ENCODE measurements at places on chromosomes 11 and 22. TPM values are rescaled to one million over a fixed set of nuclear protein-coding genes. Genes with fewer than 3 reads are reported as not detected.
A peak's percentile ranks its signal among the peaks of the same experiment; 100 is the strongest.

The RTN4RL2 gene
- not detected for total RNA-seq

The CCDC87 gene
- 0.46 TPM for total RNA-seq

The TUT1 gene
- 6.5 TPM for total RNA-seq

The MIAT gene
- 0.34 TPM for total RNA-seq

The PIH1D2 gene
- total RNA-seq, result 0.83 TPM

The CTSF gene
- total RNA-seq, result 109 TPM

- H3K4me3 ChIP-seq, result no peak overlapping the region
- peaks cover 47% of the 10 kb centered on the region for H3K4me1 ChIP-seq
- H3K27me3 ChIP-seq, result no peaks in the 10 kb centered on the region
- DNase-seq, result no peak
- peak overlapping the region; percentile 14 for H3K27ac ChIP-seq
- H3K36me3 ChIP-seq, result no peaks in the 10 kb centered on the region
These were observed 101.9 kb downstream of the MRTFA start for GRCh38 chr22:40534379-40535188.

- no peak overlapping the region for H3K4me3 ChIP-seq
- H3K27ac ChIP-seq, result no peak overlapping the region
- no peaks in the 10 kb centered on the region for H3K4me1 ChIP-seq
These were observed 296.2 kb downstream of the NTM start for GRCh38 chr11:131666617-131667016.

DNA sequence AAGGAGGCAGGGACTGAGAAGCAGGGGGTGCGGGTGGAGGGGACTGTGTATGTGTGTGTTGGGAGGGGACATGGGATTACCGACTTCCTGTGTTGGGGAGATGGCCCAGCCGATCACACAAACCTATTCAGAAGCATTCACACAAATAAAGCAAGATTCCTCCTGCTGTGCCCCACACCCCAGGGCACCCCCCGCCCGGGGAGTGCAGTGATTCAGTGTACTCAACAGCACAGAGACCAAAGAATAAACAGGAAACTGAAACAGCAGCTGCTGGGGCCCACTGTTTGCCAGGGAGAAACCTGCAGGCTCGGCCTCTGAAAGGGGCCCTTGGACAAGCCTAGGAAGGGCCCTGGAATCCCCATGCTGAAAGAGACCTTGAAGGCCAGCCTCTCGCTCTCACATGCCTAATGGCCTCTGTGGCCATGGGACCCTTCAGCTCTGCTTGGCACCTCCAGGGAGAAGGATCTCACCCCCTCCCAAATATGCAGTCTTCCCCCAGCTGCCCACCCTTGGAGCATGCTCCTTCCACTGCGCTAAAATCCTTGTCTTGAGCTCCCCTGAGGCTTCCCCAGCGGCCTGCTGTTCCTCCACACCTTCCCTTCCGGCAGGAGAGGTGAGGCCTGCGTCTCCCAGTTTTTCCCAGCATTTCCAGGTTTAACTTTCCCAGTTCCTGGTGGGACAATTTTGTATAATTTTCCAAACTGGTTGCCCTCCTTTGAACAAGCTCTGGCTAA, 72.9 kb downstream of the CSNK2A3 start:
- no peak for DNase-seq
- H3K4me3 ChIP-seq, result no peak overlapping the region
- H3K36me3 ChIP-seq, result no peaks in the 10 kb centered on the region
- no peak overlapping the region for H3K27ac ChIP-seq
- peaks cover 13% of the 10 kb centered on the region for H3K4me1 ChIP-seq

GRCh38 chr22:20775342-20775895, 1.5 kb downstream of the SERPIND1 start:
- H3K4me1 ChIP-seq, result peaks cover 6% of the 10 kb centered on the region
- H3K36me3 ChIP-seq, result peaks cover 16% of the 10 kb centered on the region
- H3K27ac ChIP-seq, result no peak overlapping the region
- H3K4me3 ChIP-seq, result no peak overlapping the region
- DNase-seq, result no peak
- H3K27me3 ChIP-seq, result no peaks in the 10 kb centered on the region

DNA sequence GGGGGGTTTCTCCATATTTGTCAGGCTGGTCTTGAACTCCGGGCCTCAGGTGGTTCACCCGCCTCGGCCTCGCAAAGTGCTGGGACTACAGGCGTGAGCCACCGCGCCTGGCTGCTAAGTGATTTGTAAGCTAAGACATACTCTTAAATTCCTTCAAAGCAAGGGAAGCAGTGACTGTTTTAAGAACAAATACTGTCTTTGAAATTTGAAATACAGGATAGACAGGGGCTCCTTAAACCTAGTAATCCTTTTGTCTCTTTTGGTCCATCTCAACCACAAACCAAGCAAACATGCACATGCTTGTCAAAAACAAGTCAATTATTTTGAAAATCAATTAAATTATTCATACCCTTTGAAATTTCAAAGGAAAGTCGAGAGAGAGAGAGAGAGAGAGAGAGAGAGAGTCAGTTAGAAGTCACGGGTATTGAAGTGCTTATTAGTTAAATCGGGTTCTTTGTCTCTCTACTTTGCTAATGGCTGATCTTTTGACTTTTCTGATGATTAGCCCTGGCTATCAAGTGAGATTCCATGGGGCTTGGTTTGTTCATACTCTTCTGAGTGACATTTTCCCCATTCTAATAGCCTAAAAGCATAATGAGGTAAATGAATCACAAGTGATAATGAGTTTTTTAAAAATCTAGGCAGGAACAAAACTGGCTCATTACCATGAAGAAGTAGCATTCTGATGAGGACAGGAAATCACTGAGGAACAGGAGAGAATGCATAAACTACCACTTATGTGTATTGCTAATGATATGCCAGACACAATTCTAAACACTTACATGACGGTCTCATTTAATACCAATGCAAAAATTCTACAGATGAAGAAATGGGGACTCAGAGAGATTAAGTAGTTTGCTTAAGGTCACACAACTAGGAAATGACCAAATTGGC, 48.0 kb downstream of the MCHR1 start:
- H3K4me1 ChIP-seq, result peaks cover 3% of the 10 kb centered on the region
- no peak overlapping the region for H3K4me3 ChIP-seq
- H3K36me3 ChIP-seq, result no peaks in the 10 kb centered on the region
- no peaks in the 10 kb centered on the region for H3K27me3 ChIP-seq

GRCh38 chr11:125313271-125314219, 149.0 kb downstream of the PKNOX2 start:
- H3K4me3 ChIP-seq, result no peak overlapping the region
- H3K27ac ChIP-seq, result no peak overlapping the region
- no peak for DNase-seq
- no peaks in the 10 kb centered on the region for H3K36me3 ChIP-seq
- peaks cover 27% of the 10 kb centered on the region for H3K4me1 ChIP-seq

GRCh38 chr11:76244316-76244851, 38.1 kb upstream of the WNT11 start:
- no peaks in the 10 kb centered on the region for H3K4me1 ChIP-seq
- DNase-seq, result no peak
- H3K4me3 ChIP-seq, result no peak overlapping the region
- H3K27me3 ChIP-seq, result no peaks in the 10 kb centered on the region
- no peaks in the 10 kb centered on the region for H3K36me3 ChIP-seq

DNA sequence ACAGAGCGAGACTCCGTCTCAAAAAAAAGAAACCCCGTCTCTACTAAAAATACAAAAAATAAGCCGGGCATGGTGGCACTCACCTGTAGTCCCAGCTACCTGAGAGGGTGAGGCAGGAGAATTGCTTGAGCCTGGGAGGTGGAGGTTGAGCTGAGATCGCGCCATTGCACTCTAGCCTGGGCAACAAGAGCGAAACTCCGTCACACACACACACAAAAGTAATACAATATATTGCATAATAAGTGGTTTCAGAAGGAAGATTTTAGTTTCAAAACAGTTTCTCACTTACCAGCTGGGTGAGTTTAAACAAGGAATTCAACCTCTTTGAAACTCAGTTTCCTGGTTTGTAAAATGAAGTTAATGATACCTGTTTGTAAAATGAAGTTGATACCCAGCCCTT, 32.7 kb upstream of the HTR3A start:
- no peaks in the 10 kb centered on the region for H3K27me3 ChIP-seq
- DNase-seq, result no peak
- no peak overlapping the region for H3K4me3 ChIP-seq

DNA sequence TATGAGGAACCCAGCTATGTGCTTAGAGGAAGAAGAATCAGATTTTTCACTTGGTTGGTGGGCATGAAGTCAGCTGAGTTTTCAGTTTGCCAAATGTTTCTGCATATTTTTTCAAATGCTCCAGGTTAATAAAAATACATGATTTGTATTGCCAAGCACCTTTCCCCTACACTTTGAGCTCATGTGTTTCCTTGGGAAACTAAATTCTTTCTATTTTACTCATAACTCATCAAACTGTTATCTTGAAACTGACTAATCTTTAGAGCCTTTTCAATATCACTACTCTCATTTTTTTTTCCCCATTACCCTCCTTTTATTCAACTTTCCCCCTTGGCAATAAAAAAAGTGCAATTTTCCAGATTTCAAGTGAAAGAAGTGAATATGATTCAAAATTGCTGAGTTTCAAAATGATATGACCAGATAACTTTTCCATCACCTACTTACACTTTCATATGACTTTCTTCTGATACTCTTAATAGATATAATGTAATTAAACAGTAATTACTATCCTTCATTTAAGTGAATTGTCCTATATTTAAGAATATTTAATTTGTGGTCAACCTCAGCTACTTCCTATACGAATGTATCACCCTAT, 91.9 kb upstream of the SOX6 start:
- DNase-seq, result no peak
- H3K27ac ChIP-seq, result no peak overlapping the region
- no peaks in the 10 kb centered on the region for H3K27me3 ChIP-seq
- H3K4me3 ChIP-seq, result no peak overlapping the region
- no peaks in the 10 kb centered on the region for H3K4me1 ChIP-seq

DNA sequence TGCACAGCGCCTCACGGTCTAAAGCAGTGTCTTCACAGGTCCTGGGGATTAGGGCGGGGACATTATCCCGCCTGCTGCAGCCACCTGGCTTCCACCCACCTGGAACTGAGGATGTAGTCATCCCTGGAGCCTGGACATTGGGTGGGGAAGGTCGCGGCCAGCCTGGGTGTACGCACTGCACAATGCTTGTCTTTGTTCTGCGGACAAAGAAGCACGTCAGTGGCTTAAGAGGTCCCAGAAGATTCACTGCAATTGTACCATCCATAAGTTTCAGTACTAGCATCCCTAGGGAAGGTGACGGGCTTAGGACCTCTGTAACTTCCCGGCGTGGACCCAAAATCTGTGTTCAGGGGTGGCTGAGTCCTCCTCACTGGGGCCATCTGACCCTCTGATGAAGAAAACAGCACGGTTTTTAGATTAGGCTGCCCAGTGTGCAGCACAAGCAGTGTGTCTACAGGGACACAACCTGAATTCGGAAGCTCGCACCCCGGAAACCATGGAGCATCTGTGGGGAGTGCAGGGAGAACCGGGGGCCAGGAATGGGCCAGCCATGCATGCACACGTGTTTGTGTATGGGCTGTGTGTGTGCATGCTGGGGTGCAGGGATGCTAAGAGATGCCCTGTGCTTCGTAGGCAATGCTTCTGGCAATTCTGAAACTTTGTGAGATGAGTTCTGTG, 342.6 kb upstream of the B3GAT1 start:
- no peaks in the 10 kb centered on the region for H3K4me1 ChIP-seq
- DNase-seq, result peak; percentile 90
- H3K4me3 ChIP-seq, result no peak overlapping the region
- no peaks in the 10 kb centered on the region for H3K36me3 ChIP-seq
- no peak overlapping the region for H3K27ac ChIP-seq
- no peaks in the 10 kb centered on the region for H3K27me3 ChIP-seq

- no peaks in the 10 kb centered on the region for H3K4me1 ChIP-seq
- H3K36me3 ChIP-seq, result no peaks in the 10 kb centered on the region
- no peaks in the 10 kb centered on the region for H3K27me3 ChIP-seq
- DNase-seq, result no peak
- no peak overlapping the region for H3K4me3 ChIP-seq
These were observed 447.7 kb downstream of the TBC1D22A start for GRCh38 chr22:47210112-47210657.

DNA sequence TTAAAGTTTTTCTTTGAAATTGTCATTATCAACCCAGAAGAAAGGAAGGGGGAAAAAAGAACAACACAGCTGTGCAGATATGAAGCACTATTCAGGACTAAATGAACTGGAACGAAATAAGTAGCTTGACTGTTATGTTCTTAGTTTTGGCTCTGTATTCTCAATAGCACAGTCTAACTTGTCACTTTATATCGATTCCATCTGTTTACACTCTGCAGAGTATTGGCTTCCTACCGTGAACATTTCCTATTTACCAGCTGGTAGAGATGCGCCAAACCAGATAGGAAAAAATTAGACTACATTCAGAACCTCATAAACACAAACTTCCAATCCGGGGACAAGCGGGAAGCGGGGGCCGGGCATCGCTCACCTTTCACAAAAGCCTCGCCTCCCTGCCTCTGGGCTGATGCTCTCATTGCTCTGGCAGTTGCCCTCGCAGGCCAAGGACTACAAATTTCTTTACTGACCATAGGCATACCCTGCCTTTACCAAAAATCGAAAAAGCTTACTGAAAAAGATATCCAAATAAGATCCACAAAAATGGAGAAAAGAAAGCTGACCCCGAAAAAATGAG, 66.2 kb downstream of the EFCAB6 start:
- no peak overlapping the region for H3K4me3 ChIP-seq
- DNase-seq, result peak; percentile 85
- H3K27me3 ChIP-seq, result no peaks in the 10 kb centered on the region
- H3K27ac ChIP-seq, result no peak overlapping the region
- H3K4me1 ChIP-seq, result no peaks in the 10 kb centered on the region
